NCI-H524 treated with DMSO at 0.1 percent for 48 hours (cell line): ENCODE measurements at places on chromosomes 16 and 17.

DNA sequence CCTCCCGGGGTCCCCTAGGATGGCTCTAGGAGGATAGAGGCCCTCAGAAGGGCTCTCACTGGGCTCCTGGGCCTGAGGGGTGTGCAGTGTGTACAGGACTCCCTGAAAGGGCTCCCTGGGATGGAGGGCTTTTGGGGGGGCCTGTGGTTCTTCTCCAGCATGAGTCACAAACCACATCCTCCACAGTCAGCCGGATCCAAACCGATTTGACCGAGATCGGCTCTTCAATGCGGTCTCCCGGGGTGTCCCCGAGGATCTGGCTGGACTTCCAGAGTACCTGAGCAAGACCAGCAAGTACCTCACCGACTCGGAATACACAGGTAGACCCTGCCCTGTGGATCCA lies 4.5 kb downstream of the TRPV2 start:
- DNase-seq: no peak

DNA sequence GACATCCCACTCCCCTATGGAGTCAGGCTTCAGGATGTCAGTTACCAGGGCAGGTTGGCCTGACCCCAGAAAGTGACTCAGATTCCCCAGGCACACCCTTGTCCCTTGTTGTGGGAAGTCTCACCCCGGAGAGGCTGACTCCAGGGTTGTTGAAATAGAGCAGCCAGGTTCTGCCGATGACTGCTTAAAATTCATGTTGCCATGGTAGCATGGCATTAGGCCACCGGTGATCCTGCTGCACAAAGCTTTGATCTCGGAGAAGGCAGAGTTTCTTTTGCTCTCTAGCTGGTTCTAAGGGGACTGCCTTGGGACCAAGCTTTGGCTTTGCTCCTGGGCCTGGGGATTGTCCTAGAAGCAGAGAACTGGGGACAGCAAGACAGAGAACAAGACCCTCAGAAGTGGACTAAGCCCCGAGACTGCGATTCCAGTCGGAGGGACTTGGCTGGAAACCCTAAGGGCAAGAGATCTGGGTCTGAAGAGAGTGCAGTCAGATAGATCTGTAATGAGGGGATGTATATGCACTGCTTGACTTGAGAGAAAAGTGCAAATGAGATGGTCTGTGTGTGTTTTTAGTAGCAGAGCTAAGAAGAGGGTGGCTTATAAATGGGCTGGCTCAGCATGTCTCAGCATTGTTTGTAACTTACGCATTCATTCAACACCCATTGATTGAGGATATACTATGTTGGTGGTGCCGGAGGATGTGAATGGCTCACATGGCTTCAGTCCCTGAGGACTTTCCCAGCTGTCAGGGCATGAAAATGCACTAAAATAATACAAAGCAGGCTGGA lies 106.9 kb downstream of the RGS9 start:
- DNase-seq: no peak

DNA sequence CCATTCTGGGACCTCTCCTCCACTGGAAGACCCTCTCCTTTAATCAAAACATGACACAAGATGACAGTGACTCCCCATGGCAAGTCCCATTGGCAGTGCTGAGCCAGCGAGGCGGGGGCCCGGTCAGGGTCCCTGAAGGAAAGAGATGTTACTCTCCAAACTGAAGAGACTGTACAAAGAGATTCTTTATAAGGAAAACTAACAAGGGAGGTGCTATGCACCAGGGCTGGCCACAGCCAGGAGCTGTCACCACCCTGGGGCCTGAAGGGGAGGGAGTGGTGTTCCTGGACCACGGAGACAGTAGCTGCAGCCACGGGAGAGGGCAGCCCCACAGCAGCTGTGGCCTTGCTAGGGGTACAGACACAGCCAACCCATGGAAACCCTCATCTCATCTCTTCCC lies 123.1 kb downstream of the XYLT1 start:
- DNase-seq: no peak

- DNase-seq: peak; percentile 83
These were observed 99.9 kb upstream of the CORO6 start for GRCh38 chr17:29722411-29723198.

- peak; percentile 53 for DNase-seq
These were observed 247.4 kb downstream of the SHISA9 start for GRCh38 chr16:13148836-13149235.
